Stimulated activated CD8-positive, alpha-beta memory T cell treated with anti-CD3 and anti-CD28 coated beads, Interleukin-4, amount 100 ng/mL, for 1 hour (primary cell): ENCODE measurements at places on chromosomes 5 and 9.

- no peak for DNase-seq
Measured at GRCh38 chr9:127015921-127016512, 101.4 kb downstream of the RALGPS1 start.

- no peak for DNase-seq
Measured at GRCh38 chr5:131218392-131218791, 45.5 kb upstream of the CDC42SE2 start.

DNA sequence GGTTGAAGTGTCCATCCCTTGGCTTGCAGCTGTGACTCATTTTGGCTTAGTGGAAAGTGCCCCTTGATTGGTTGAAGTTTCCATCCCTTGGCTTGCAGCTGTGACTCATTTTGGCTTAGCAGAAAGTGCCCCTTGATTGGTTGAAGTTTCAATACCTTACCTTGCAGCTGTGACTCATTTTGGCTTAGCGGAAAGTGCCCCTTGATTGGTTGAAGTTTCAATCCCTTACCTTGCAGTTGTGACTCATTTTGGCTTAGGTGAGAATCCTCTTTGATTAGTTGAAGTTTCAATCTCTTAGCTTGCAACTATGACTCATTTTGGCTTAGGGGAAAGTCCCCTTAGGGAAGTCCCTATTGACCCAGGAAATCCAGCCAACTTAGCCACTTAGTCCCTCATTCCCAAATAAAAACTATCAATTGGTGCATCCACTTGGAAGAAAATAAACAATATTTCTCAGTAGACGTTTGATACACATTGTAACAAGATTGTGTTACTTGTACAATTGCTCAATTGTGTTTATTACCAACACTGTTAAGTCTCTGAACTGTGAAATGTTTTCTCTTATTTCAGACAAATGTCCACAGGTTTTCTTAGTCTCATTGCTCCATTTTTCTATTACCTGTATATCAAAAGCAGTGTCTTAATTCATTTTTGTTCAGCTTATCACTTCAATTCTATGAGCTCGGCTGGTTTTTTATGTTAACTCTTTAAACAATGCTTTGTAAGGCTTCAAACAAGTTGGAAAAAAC is 2308.8 kb upstream of the ACO1 start:
- DNase-seq = no peak

DNA sequence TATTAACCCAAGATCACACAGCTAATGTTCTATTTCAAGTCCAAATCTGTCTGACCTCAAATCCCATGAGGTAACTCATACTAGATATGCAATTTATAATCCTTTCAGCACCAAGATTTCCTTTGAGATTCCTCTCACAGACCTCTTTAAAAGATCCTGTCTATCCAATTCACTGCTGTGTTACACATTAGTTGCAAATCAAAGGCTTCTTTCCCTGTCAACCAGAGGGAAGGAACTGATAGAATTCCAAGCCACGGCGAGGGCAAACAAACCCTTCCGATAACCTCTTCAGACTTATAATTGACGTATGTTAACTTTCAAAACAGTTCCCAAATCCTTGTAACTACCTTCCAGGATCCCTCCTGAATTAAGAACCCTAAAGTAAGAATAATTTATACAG is 168.9 kb downstream of the DRD1 start:
- no peak for DNase-seq

DNA sequence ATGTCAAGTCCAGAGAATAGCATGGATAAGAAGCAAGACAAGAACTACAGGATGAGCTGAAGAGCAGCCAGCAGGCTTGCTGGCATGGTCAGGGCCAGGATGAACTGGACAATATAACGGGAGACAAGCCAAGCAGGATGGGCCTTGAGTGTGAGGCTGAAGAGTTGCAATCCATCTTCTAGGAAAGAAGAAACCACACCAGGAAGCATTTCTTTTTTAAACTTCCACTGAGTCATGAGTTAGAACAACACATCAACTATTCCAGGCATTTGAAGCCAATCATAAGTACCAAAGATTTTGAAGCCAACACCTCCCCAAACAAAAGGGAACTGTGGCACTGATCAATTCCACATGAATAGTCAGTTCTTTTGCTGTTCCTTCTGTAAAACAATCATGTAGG is 27.3 kb downstream of the SLC31A2 start:
- DNase-seq = no peak

DNA sequence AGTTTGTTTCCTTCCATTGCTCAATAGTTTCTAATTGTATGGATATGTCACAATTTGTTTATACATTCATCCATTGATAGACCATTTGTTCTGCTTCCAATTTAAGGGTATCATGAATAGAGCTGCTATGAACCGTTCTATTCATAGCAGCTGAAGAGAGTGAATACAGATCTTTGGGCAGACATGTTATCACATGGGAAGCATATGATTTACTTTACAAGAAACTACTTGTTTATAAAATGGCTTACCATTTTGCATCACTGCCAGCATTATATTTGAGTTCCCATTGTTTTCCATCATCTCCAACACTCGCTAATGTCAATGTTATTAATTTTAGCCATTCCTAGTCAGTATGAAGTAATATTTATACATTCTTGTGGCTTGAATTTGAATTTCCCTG is 549.0 kb downstream of the MAT2B start:
- DNase-seq = no peak

- no peak for DNase-seq
Measured at GRCh38 chr9:3746296-3747275, 220.8 kb upstream of the RFX3 start.

- no peak for DNase-seq
Measured at GRCh38 chr9:22817181-22817580, 370.6 kb downstream of the DMRTA1 start.

- no peak for DNase-seq
Measured at GRCh38 chr5:127700237-127700766, 2.9 kb upstream of the CCDC192 start.

- DNase-seq = no peak
Measured at GRCh38 chr5:143121135-143121475, 282.4 kb downstream of the NR3C1 start.

GRCh38 chr5:110371011-110371724 is 355.3 kb downstream of the TMEM232 start:
- DNase-seq = no peak

- no peak for DNase-seq
Measured at GRCh38 chr9:81268048-81268447, 421.3 kb downstream of the TLE1 start.

- no peak for DNase-seq
Measured at GRCh38 chr5:74648835-74649293, 8.3 kb upstream of the ENC1 start.

GRCh38 chr9:33443464-33444154 is 3.8 kb downstream of the AQP3 start:
- DNase-seq = no peak

GRCh38 chr5:135304352-135305221 is 94.4 kb downstream of the MACROH2A1 start:
- DNase-seq = no peak

DNA sequence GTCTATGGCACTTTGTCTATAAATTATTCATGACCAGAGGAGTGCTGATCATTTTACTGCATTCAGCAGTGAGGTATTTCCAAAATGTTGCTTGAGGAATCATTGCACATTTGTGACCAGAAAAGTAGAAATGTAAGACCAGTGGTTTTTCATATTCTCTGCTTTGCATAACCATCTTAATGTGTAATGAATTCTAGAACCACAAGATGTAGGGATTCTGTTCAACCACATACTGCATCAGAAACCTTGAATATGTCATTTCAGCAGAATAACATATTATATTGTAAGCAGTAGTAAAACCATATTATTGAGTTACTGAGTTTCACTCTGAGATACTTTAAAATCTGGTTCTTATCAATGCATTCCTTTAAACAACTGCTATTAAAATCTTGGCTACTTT is 1243.4 kb downstream of the MAT2B start:
- no peak for DNase-seq

- no peak for DNase-seq
Measured at GRCh38 chr9:137682428-137683105, 63.8 kb downstream of the EHMT1 start.

GRCh38 chr5:146849694-146850303 is 28.8 kb downstream of the PPP2R2B start:
- DNase-seq = no peak

DNA sequence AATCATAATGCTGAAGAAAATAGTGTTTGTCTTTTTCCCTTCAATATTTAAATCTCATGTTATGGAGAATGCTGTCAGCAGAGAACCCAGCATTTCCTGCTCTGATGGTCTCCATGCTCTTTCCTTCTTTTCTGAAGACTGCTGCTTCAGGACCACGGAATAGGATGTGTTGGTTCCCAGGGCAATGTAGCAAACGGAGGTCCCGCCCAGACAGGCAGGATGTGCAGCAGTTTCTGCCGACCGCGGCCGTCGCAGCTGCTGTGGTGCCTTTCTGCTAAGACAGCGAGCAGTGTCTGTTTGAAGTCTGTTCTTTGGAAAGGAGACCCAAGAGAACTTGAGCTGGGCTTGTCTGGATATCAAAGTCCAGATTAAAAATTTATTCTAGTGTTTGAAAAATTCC is 654.3 kb downstream of the CCDC171 start:
- DNase-seq = no peak

- no peak for DNase-seq
Measured at GRCh38 chr5:72543811-72544210, 36.6 kb upstream of the ZNF366 start.

DNA sequence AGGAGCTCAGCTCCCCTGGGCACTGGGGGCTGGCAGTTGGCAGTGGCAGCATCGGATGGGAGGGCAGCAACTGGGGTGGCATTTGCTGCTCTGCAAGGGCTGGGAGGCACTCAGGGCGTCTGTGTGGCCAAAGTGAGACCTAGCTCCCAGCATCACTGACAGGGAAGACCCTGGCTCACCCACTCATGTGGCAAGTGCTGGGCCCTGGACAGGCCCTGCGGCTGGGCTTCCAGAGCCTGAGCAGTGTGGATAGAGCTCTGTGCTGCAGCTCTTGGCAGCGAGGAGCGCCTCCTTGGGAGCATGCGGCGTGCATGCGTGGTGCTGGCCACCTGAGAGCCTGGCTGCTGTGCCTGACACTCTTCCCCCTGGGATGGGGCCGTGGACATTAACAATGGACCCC is 10.2 kb downstream of the CEP72 start:
- no peak for DNase-seq

DNA sequence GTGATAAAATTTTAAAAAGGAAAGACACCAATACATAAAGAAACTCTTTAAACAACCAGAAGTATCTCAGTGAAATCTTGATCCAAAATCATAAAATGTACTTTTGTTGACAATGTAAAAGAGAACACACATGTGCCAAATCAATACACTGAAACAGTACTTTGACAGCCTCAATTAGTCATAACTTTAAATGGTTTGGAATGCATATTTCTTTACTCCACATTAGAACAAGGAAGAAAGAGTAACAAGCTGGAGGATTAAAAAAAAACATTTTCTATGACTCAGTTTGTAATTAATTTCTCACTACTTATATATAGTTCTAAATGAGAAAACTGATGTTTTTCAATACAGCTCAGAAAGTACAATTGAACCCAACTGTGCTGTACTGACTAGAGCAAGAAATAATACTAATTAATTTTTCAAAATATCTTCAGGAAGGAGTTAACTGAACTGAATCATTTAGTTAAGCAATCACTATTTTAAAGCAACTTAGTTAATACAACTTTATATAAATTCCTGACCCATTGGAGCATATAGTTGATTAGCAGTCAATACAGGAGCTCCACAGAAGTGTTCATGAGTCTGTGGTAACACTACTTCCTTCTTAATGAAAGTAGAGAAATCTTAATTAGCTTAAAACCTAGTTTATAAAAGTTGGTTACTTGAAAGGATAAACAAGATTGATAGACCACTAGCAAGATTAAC is 101.0 kb downstream of the NR3C1 start:
- no peak for DNase-seq

DNA sequence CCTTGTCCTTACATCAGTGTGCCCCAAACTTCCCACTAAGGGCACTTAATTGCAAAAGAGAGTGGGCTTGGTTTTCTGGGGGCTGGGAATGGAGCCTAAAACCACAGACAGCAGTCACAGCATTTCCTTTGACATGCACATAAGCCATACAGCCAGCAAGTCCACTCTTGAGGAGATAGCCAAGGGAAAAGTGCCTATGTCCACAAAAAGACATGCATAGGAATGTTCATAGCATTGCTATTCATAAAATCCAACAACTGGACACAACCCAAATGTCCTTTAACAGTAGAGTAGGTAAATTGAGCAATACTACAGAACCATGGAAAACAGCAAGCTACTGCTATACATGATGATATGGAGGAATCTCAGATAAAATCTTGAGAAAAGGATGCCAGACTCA is 11.7 kb upstream of the FAT2 start:
- no peak for DNase-seq

DNA sequence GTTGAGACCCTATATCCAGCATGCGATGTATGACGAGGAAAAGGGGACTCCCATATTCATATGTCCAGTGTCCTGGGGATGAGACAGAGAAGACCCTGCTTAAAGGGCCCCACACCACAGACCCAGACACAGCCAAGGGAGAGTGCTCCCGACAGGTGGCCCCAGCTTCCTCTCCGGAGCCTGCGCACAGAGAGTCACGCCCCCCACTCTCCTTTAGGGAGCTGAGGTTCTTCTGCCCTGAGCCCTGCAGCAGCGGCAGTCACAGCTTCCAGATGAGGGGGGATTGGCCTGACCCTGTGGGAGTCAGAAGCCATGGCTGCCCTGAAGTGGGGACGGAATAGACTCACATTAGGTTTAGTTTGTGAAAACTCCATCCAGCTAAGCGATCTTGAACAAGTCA is 17.1 kb downstream of the BTNL3 start:
- no peak for DNase-seq

DNA sequence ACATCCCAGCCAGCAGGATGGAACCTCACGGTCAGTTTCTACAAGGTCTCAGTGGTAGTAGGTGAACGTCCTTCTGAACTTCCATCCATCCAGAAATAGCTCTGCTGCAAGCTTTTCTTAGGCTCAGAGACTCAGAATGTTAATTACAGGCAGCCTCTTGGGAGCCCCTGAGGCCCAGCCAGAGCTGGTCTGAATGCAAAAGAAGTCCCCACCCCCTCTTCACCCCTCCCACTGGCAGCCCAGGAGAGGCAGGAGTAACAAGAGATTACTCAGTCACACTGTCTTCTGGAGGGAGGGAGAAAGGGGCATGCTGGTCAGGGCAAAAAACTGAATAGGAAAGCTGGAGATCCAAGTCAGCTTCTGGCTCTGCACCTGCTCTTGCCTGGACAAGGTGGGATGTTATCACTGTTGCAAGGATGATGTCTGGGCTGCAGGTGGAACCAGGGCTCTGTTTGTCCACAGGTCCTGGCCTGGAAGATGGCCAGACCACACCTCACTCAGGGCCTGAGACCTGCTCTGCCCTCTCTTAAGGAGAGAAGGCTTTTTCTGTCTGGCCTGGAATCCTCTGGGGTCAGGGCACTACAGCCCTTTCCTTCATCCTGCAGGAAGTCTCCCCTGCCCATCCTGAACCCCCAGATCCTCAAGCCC is 9.1 kb downstream of the ENHO start:
- DNase-seq = no peak

DNA sequence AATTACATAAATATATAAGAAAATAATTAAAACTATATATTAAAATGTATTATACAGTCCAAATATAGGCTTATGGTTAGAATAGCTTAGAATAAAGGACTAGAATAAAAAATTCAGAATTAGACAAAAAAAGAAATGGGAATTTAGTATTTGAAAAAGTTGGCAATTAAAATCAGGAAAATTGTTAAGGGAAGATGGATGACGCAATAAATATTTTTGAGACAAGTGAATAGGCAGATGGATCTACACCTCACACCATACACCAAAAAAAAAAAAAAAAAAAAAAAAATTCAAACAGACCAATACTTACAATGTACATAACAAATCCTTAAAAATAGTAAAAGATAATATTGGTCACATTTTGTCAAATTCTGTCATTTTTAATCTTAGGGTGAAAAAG is 200.7 kb downstream of the TMEM232 start:
- no peak for DNase-seq
